ENCODE measurements at places on chromosomes 11 and 22.

- no peak for DNase-seq
These were observed 61.6 kb upstream of the NAV2 start for GRCh38 chr11:19651028-19651427.

DNA sequence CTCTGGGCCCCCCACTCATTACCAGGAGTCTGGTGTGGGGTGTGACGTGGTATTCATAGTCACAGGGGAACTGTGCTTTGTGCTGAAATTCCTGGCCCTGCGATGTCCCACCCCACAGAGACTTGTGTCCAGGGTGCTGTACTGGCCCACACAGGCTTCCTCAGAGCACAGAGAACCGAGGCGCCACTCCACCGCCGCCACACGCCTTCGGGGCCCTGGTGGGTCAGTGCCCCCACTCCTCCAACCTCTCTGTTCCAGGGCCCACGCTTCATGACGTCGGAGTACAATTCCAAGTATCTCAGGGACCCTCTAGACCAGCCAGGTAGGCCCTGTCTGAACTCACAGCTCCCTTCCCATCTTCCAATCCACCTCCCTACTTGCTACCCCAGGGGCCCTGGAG is 23.5 kb upstream of the LRRC10B start:
- no peak for DNase-seq

DNA sequence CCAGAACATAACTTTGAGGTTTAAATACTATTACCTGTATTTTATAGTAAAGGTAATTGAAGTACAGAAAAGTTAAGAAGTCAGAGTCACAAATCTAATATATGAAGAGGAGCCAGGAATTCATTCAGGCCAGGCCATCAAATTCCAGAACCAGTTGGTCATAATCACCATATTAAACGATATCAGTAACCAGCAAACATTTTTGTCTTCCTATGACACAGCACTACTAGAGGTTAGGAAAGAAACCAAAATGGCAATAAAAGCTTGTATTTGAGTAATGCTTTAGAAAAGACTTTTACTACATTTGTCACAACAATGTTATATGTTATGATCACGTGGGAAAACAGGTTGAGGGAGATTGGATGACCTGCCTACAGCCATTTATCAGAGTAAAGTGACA is 62.2 kb downstream of the DKK3 start:
- no peak for DNase-seq

- no peak for DNase-seq
These were observed 557.1 kb upstream of the CADM1 start for GRCh38 chr11:116061322-116061721.

DNA sequence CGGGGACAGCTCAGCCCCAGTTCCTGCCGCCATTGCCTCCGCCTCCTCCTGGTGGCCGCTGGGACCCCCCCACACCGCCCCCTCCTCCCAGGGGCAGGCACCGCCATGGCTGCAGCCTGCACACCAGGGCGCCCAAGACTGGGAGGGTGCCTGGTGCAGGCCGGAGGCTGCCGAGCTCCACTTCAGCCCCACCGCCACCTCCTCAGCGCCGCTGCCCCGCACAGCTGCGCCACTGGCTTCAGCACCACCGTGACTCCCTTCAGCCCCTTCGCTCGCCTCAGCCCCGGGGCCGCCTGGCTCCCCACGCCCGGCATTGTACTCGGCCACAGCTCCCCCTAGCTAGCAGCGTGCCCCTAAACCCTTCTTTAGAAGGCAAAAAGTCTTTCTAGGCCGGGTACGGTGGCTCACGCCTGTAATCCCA is 131.1 kb downstream of the CRYBB2 start:
- no peak for DNase-seq

DNA sequence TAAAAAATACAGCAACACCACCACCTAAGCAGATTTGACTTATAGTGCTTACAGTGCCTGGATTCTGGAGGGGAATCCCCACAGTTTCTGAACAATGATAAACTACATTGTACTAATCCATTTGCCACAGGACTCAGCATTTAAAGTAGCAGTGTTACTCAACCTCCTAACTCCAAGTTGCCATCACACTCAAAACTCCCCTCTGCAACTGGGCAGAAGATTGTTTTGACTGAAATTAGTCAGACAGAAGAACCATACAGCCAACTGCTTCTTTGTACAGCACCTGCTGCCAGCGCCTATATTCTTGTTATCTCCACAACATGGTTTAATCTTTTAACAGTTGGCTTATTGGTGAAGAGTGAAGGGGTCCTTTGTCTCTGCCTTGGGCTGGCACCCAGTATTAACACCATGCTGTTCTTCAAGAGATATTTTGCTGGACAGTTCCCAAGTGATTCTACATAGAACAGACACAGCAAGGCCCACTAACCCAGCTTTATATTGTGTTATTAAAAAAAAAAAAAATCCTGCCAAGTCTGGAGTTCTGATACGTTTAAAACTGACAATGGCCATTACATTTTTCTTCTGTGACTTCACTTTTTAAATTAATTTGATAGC is 273.2 kb downstream of the DCDC1 start:
- DNase-seq, result no peak

- no peak for DNase-seq
These were observed 35.4 kb downstream of the PISD start for GRCh38 chr22:31626427-31627150.

- no peak for DNase-seq
These were observed 45.9 kb upstream of the ARHGAP32 start for GRCh38 chr11:129237880-129238638.

- peak; percentile 81 for DNase-seq
These were observed 81.0 kb downstream of the PRR5L start for GRCh38 chr11:36376888-36377758.

GRCh38 chr22:20646906-20647305 is 127.0 kb upstream of the SERPIND1 start:
- DNase-seq, result peak; percentile 24

DNA sequence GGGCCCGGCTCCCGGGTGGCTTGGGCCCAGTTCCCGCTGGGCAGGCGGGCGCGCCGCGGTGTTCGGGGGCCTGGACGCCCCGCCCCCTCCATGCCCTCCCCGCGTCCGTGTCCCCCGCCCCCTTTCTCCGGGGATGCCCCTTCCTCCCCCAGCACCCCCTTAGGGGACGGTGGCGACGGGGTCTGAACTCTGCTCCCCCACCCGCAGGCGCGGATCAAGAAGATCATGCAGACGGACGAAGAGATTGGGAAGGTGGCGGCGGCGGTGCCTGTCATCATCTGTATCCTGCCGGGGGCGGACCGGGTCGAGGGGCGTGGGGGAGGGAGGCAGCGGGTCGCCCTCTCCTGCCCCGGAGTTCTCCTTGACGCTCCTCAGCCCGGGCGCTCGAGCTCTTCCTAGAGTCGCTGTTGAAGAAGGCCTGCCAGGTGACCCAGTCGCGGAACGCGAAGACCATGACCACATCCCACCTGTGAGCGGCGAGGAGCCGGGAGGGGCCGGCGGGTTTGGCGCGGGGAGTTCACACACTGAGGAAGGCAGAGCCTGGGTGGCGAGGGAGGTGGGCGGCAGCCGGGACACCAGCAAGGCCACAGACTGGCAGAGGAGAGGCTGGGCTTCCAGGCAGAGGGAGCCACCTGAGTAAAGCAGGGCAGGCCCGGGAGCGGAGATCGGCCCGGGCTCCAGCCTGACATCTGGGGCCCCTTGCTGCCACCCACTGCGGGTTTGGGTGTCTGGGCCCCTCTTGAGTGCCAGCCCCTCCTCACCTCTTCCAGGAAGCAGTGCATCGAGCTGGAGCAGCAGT is 546 bp downstream of the DRAP1 start:
- no peak for DNase-seq

- peak; percentile 44 for DNase-seq
These were observed 31.2 kb upstream of the ATXN10 start for GRCh38 chr22:45640291-45640940.

GRCh38 chr11:77082838-77083565 is 16.2 kb downstream of the CAPN5 start:
- peak; percentile 82 for DNase-seq

DNA sequence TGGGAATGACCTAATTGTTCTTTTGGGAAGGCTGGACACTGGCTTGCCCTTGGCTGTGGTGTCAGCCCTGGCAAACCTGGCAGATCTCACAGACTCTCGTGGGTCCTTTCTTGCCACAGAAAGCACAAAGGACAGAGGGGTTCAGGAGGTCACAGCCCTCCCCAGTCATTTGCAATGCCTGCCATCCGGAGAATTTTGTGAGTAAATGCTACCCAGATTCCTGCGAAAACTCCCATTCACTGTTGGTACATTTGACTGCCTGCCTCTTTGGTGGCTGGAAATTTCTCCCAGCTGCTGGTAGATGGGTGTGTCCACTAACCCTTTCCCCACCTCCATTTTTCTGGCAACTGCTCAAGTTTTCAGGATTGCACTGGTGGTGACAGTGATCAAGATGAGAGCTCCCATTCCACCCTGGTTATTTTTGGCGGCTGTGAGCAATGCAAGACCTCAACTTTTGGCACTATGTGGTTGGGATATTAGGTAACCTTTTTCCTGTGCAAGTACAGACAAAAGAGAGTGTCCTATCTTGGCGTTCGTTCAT is 155.7 kb downstream of the NAV2 start:
- no peak for DNase-seq

GRCh38 chr11:133149698-133150097 is 382.6 kb downstream of the OPCML start:
- no peak for DNase-seq

DNA sequence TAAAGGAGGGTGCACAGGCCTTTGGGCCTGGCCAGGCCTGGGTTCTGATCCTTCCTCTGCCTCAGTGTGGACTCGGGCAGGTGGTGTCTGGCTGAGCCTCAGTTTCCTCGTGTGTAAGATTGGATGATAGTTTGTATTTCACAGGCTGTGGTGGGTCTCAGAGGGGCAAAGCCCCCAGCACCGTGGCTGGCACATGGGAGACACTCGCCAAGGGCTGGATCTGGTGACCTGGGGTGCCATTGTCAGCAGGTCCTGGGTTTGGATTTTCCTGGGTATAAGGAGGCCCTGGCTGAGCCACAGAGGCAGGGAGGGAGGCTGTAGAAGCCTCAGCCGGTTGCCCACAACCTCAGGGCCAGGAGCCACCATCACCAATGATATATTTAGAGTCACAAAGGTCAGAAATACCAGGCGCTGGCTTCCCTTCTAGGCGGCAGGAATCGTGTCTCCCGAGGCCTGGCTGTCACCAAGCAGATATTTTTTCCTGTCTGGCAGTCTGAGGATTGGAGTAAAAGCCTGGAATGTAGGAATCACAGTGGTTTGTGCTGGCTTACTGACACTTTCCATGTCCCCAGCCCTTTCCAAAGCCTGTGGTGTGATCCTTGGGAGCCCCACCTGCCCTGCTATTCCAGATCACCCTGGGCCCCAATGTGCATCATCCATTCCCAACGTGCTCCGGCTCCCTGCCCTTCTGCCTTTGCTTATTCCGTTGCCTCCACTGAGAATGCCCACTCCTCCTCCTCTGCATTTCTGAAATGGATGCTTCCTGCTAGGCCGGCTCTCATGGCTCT is 15.6 kb downstream of the KCNC1 start:
- no peak for DNase-seq

DNA sequence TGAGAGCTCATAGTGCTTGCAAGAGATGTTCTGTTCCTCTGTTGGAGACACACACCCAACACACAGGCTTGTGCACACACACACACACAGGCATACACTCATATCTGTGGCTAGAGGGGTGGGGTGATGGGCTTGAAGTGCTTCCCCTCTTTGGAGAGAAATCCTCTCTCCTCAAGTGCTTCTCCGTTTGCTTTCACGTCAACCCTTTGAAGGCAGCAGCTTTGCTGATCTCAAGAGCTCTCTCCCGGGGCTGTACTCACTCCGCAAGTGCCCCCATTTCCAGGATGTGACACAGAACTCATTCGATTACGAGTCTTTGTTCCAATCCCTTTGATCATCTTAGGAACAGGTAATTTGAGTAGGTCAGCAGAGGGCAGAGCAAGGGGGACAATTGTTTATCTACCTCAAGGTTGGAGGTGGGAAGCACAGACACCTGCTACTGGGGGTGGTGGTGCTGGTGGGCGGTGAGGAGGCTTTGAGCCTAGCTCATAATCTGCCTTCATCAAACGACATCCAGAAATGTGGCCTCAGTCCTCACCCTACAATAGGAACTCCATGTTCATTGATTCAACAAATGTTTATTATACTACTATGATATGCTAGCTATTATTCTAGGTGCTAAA is 529.8 kb upstream of the CADM1 start:
- no peak for DNase-seq

DNA sequence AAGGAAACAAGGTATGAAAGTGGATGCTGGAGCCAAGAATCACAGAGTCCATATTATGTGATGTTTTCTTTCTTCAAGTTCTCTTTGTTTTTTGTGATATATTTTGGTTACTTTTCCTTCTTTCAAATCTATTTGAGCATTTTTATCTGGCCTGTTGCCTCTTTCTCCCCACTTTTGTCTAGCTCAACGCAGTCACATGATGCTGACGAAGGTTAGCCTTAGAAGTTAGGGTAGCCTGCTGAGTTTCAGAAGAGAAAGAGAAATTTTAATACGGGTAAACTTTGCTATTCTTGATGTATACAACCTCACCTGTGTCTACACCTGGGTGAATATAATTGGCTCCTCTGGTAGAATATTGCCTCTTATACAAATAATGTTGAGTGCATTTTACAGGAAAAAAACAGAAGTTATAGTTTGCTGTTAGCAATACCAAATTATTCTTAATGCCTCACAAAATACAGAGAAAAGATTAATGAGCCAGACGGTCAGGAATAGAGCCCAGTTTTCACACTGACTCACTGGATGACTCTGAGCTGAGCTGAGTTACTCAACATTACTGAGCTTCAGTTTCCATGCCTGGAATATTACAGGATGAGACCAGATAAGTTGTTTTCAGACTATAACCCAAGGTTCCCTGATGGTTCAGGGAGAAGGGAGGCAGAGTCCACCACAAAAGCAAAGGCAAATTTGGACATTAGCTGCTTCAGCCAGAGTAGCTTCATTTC is 161.6 kb upstream of the BDNF start:
- no peak for DNase-seq

DNA sequence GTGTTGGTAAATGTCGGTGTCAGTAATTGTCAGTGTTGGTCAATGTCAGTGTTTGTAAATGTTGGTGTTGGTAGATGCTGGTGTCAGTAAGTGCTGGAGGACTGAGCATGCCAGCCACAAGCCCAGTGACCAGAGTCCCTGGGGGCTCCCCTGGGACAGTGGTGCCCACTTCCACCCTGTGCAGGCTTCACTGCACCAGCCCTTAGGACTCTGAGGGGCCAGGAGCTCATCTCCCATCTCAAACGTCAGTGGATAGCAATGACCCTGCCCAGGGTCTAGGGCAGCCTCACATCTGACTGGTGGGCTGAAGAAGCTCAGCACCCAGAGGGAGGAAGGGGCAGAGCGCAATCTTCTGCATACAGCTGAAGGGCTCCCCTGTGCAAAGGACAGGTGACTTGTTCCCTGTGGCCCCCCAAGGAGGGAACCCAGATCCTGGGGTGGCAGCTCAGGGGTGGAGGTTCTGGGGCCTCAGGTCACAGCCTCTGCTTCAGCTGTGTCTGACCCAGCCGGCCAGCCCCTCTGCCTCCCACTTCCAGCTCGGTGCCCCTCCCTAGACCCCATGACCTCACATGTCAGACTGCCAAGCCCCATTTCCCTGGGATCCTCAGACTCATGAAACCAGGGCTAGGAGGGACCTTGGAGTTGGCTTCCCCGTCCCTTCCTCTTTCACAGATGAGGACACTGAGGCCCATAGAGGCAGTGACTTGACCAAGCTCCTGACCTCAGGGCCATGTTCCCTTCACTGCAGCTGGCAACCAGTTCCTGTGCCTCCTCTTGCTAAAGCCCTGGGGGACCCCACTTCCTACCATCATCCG is 138.4 kb downstream of the CRYBB2 start:
- DNase-seq, result no peak

GRCh38 chr11:58617976-58618557 is 4.4 kb upstream of the CNTF start:
- no peak for DNase-seq
